Pancreas (tissue), 10 donors: ENCODE measurements at places on chromosomes 13 and 19. TPM values are rescaled to one million over a fixed set of nuclear protein-coding genes. Genes with fewer than 3 reads are reported as not detected.

ZNF611 gene
- 6.7 TPM for total RNA-seq

GRCh38 chr13:67493835-67494234 is 263.7 kb upstream of the PCDH9 start:
- no peaks in the 10 kb centered on the region for H3K4me1 ChIP-seq
- no peaks in the 10 kb centered on the region for H3K36me3 ChIP-seq
- no peak overlapping the region for H3K4me3 ChIP-seq
- no peak overlapping the region for H3K27ac ChIP-seq

- H3K36me3 ChIP-seq, result no peaks in the 10 kb centered on the region
- no peak overlapping the region for H3K27ac ChIP-seq
- no peak for DNase-seq
- H3K4me1 ChIP-seq, result no peaks in the 10 kb centered on the region
- no peak overlapping the region for H3K4me3 ChIP-seq
- H3K27me3 ChIP-seq, result no peaks in the 10 kb centered on the region
Observed at GRCh38 chr19:18893587-18894253, 2.2 kb downstream of the CERS1 start.

ANGPTL4 gene
- total RNA-seq, result 31.6 TPM

DNA sequence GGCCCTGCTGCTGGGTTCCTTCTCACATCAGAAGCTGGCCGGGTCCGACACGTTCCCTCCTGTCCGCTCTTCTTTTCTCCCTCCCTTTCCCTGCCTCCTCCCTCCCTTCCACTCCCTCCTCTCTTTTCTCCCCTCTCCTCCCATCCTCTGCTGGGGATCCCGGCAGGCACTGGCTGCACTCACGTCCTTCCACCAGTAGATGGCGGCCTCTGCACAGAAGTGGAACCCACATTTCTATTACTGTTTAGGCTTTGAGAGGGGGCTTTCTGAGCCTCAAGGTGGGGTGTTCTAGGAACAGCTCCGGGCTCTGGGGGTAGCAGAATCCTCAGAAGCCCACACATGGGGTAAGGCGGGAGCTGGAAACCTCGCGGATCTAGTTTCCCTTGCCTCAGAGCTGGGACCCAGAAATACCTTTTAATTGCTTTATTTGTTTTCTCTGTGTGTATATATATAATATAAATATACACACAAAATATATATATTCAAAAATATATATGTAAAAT is 294.2 kb downstream of the ZNF536 start:
- H3K4me1 ChIP-seq, result peaks cover 19% of the 10 kb centered on the region

DNA sequence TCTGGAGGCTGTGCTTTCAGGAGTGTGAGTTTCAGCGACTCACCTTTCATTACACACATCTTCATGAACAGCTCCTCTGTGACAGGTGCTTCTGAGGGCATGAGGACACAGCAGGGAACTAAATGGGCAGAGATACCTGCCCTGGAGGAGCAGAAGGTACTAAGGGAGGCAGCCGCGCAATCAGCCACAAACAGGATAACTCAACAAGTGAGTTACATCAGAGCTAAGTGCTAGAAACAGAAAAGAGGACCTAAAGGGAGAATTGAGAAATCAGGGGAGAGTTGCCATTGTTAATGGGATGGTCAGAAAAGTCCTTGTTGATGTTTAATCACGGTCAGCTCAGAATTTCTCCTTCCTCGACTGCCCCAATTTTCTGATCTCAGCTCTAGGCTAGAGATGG is 42.5 kb downstream of the SYDE1 start:
- DNase-seq, result no peak
- no peaks in the 10 kb centered on the region for H3K36me3 ChIP-seq
- H3K27ac ChIP-seq, result no peak overlapping the region
- H3K4me1 ChIP-seq, result no peaks in the 10 kb centered on the region

DNA sequence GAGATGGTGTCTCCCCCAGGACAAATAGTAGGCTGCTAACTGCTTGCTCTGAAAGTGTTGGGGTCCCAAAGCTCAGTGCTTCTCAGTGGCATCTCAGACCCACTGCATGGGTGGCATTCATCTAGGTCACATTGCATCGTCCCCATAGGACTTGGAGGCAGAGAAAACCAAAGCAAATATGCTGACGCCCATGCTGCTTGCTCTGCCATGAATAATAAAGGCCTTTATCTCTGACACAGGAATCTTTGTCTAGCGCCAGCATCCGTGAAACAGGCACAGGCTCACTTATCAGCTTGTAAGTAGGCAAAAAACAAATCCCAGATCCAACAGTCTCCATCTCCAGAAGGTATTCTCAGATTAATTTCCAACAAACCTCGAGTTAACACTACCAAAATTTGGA is 18.9 kb upstream of the IPO5 start:
- H3K36me3 ChIP-seq, result no peaks in the 10 kb centered on the region
- no peak overlapping the region for H3K27ac ChIP-seq
- no peaks in the 10 kb centered on the region for H3K27me3 ChIP-seq
- no peak overlapping the region for H3K4me3 ChIP-seq

- no peaks in the 10 kb centered on the region for H3K36me3 ChIP-seq
- no peaks in the 10 kb centered on the region for H3K4me1 ChIP-seq
- peak; percentile 69 for DNase-seq
- H3K4me3 ChIP-seq, result peak overlapping the region; percentile 59
- no peak overlapping the region for H3K27ac ChIP-seq
Observed at GRCh38 chr19:55080121-55080967, 4.7 kb downstream of the EPS8L1 start.

DNA sequence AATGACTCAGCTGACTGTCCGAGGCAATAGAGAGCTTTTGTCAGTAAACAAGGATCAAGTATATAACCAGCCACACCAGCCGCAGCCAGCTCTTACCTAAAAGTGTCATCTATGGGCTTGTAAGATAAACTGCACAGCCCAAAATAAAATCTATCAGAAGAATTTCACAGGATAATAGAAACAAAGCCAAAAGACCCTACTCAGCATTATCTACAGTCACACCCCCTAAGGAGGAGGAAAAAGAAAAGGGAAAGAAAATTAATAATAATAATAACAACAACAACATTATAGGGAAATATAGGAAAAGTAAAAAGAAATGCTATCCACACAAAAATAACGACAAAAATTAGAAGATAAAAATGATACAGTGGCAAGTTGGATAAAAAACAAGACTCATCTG is 1883.8 kb downstream of the OLFM4 start:
- H3K27ac ChIP-seq, result no peak overlapping the region
- H3K4me1 ChIP-seq, result no peaks in the 10 kb centered on the region
- no peaks in the 10 kb centered on the region for H3K36me3 ChIP-seq
- H3K4me3 ChIP-seq, result no peak overlapping the region
- no peak for DNase-seq

DNA sequence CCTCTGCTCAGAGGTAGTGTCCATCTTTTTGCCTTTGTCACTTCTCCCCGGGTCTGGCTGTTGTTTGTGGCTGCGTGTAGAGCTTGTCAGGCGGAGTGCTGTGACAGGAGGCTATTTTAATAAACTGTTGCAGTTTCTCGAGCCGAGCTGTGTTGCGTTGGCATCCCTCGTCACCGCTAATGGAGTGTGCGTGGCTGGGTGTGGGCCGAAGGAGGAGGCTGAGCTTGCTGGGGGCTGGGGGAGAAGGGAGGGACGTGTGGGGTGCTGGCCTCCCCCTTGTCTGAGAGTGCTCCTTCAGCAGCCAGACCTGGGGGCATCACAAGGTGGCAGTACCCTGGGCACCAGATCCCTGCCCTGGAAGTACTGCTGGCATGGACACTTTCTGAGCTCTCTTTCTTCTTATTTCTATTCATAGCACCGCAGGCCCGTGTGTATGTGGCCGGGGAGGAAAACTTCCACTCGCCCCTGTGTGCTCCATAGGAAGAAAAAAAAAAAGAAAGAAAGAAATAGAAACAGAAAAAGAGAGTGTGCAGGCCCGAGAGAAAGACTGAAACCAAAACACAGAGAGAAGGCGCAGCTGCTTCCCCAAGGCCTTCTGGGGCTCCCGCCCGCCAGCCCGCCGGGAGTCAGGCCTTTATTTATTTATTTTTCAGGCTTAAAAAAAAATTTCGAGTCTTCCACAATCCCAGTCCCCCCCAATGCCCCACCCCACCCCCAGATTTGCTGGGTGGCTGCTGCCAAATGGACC is 27.0 kb downstream of the NFIX start:
- H3K4me3 ChIP-seq, result peak overlapping the region; percentile 24
- no peak for DNase-seq
- H3K27ac ChIP-seq, result peak overlapping the region; percentile 77
- no peaks in the 10 kb centered on the region for H3K36me3 ChIP-seq
- H3K4me1 ChIP-seq, result peaks cover 27% of the 10 kb centered on the region

SHISA7 gene
- not detected for total RNA-seq

DNA sequence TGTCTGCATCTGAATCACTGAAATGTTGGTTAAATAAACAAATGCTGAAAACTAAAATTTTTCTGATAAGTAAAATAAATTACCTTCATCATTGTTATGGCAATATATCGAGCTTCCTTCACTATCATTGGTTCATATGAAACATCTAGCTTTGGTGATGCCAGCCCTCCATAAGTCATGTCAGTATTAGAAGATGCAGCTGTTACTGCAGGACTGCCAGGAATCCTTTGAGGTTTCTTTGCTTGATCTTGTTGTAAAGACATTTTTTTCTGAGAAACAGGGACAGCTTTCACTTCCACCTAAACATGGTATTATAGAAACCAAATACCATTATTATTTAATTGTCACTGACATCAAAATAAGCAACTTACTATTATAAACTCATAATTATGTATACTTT is 123.7 kb upstream of the FBXL3 start:
- no peaks in the 10 kb centered on the region for H3K27me3 ChIP-seq
- peaks cover 10% of the 10 kb centered on the region for H3K36me3 ChIP-seq
- DNase-seq, result no peak
- no peak overlapping the region for H3K27ac ChIP-seq
- no peak overlapping the region for H3K4me3 ChIP-seq

FUT3 gene
- 13.9 TPM for total RNA-seq

- no peak overlapping the region for H3K27ac ChIP-seq
- no peaks in the 10 kb centered on the region for H3K27me3 ChIP-seq
- H3K4me3 ChIP-seq, result no peak overlapping the region
Observed at GRCh38 chr13:32535115-32535514, 3.5 kb downstream of the N4BP2L2 start.

POU4F1 gene
- total RNA-seq, result not detected

GRCh38 chr13:40192452-40192851 is 474.0 kb downstream of the FOXO1 start:
- no peak for DNase-seq
- H3K36me3 ChIP-seq, result no peaks in the 10 kb centered on the region
- no peak overlapping the region for H3K27ac ChIP-seq
- H3K4me3 ChIP-seq, result no peak overlapping the region
- peaks cover 16% of the 10 kb centered on the region for H3K4me1 ChIP-seq

SELENOV gene
- total RNA-seq, result not detected

SCAMP4 gene
- 30.5 TPM for total RNA-seq

DNA sequence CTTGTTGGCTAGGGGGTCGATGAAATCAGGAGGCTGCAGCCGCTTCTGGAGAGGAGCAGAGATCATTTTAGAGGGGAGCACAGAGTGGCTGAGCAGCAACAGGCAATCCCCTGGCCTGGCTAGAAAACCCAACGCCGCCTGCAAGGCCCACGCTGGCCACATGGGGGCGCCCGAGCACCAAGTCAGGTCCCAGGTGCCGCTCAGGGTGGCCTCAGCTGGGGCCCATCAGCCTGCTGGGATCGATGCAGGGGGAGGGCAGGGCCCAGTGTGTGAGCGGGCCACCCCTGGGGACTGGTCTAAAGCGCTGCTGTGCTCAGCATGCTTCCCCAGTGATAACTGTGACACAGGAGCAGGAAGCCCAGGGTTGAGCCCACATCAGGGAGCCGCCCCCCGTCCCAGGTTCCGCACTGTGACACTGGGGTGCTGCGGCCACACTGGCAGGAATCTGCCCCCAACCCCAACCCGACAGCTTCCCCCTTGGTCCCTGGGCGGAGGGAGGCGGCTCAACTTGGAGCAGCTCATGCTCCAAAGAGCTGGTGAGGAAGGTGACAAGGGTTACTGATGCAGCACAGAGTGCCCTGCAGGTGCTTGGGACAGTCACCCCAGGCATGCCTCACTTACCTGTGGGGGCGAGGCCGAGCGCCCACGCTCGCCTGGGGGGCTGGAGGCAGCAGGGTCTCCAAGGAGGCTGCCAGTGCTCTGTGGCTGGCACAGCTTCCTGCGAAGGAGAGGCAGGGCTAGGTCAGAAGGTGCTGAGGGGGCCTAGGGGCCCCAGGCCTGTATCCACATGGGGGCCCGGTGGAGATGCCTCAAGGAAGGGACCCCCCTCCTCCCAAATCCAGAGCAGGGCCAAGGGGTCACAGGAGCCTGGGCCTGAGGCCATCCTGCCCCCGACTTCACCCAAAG is 13.3 kb upstream of the ISYNA1 start:
- peaks cover 31% of the 10 kb centered on the region for H3K36me3 ChIP-seq
- no peaks in the 10 kb centered on the region for H3K27me3 ChIP-seq
- peak; percentile 79 for DNase-seq
- H3K27ac ChIP-seq, result no peak overlapping the region
- H3K4me3 ChIP-seq, result no peak overlapping the region

GRCh38 chr13:45257638-45258333 is 56.9 kb upstream of the KCTD4 start:
- no peak overlapping the region for H3K27ac ChIP-seq
- no peak overlapping the region for H3K4me3 ChIP-seq
- no peak for DNase-seq
- no peaks in the 10 kb centered on the region for H3K27me3 ChIP-seq

GRCh38 chr19:36046443-36047050 is 7.5 kb downstream of the THAP8 start:
- no peak for DNase-seq
- H3K4me1 ChIP-seq, result no peaks in the 10 kb centered on the region
- H3K36me3 ChIP-seq, result no peaks in the 10 kb centered on the region
- no peak overlapping the region for H3K4me3 ChIP-seq

- H3K27me3 ChIP-seq, result no peaks in the 10 kb centered on the region
- no peak overlapping the region for H3K4me3 ChIP-seq
- H3K36me3 ChIP-seq, result peaks cover 3% of the 10 kb centered on the region
- no peak overlapping the region for H3K27ac ChIP-seq
- no peak for DNase-seq
Observed at GRCh38 chr19:12748489-12748888, 3.1 kb upstream of the BEST2 start.

DNA sequence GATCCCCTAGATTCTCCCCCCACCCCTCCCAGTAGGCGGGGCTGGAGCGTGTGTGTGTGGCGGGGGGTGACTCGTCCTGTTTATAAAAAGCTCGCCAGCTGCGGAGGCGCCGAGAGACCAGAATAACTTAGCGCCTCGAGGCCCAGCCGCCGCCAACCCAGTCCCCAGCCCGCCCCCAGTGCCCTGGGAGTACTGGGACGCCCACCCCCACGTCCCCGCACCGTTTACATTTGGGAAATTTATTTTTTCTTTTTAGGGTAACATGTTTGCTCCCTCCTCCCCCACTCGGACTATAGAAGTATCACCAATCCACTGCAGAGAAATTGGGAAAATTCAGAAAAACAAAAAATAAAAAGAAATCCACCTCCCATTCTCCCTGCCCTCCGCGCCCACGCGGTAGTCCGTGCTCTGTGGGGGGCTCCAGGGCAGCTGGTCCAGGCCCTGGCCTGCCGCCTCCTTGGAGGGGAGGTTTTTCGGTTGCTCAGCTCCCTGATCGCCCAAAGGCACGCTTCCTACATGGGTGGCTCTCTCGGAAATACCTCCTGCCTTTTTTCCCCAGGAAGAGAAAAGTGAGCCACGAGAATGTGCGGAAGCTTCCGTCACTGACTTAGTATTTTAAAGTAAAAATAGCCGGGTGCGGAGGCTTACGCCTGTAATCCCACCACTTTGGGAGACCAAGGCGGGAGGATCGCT is 1.5 kb upstream of the RAB3A start:
- H3K4me1 ChIP-seq, result no peaks in the 10 kb centered on the region
- peak; percentile 66 for DNase-seq

FBXL12 gene
- total RNA-seq, result 6.5 TPM
